ENCODE measurements at places on chromosomes 7 and 10.

DNA sequence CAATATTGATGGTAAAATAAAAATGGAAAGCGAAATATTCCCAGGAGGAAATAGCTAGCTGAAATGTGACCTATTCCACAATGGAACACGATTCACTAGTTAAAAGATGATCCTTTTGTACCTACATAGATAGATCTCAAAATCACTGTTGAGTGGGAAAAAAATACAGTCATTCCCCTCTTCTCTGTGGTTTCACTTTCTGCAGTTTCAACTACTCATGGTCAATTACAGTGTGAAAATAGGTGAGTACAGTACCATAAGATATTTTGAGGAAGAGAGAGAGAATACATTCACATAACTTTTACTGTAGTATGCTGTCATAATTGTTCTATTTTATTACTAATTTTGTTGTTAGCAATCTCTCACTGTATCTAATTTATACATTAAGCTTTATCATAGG is 56.0 kb upstream of the COL13A1 start:
- DNase-seq = no peak

DNA sequence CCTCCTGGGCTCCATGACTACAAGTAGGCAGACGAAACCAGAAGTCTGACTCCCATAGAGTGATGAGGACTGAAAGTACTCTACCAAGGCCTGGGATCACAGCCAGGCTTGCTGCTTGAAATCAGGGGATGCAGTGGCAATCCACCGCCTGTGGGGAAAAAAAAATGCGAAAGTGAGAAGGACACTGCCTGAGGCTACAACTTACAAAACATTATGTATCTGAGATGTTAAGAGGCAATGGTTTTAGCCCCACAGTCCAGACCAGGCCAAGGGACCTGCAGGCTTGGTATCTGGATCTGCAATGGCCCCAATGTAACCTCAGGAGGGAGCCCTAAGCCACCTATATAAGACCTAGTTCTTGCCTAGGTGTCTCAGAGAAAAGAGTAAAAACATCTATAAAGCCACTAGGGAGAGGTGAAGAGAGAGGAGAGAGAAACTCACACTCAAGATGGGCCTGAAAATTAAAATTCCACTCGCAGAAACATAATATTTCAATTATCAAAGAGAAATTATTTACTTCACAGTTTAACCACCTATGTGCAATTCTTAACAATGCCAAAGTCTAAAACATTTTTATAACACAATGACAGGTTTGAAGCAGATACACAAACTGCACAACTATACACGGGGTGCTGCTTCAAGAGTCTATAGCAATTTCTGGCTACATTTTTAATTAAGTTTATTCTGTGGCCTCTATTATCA is 13.9 kb downstream of the DNAJC1 start:
- DNase-seq = peak; percentile 29

DNA sequence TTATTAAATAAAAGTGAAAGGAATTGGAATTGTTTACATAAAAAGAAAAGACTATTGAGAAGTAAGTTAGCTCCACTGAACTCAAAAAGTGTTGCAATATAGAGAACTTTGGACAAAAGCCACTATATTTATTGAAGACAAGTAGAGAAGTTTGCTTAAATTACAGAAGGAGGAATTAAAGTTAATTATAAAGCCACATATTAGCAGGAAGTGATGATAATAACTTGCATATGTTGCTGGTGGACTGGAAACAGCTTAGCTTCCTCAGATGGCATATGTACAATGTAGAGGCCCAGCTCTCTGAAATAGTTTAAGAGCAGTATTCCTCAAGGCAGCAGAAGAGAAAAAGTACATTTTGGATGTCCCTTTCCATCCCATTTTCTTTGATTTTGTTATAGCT is 400.7 kb downstream of the GATA3 start:
- no peak for DNase-seq

- no peak for DNase-seq
These were observed 65.6 kb upstream of the CCDC6 start for GRCh38 chr10:59971915-59972314.

GRCh38 chr7:94008537-94008936 is 4.4 kb upstream of the BET1 start:
- DNase-seq = no peak

- no peak for DNase-seq
These were observed 34.9 kb upstream of the CNPY1 start for GRCh38 chr7:155581107-155581830.

- DNase-seq = no peak
These were observed 215.5 kb upstream of the AOAH start for GRCh38 chr7:36939816-36940215.

GRCh38 chr10:117805139-117805538 is 241.6 kb downstream of the RAB11FIP2 start:
- no peak for DNase-seq

DNA sequence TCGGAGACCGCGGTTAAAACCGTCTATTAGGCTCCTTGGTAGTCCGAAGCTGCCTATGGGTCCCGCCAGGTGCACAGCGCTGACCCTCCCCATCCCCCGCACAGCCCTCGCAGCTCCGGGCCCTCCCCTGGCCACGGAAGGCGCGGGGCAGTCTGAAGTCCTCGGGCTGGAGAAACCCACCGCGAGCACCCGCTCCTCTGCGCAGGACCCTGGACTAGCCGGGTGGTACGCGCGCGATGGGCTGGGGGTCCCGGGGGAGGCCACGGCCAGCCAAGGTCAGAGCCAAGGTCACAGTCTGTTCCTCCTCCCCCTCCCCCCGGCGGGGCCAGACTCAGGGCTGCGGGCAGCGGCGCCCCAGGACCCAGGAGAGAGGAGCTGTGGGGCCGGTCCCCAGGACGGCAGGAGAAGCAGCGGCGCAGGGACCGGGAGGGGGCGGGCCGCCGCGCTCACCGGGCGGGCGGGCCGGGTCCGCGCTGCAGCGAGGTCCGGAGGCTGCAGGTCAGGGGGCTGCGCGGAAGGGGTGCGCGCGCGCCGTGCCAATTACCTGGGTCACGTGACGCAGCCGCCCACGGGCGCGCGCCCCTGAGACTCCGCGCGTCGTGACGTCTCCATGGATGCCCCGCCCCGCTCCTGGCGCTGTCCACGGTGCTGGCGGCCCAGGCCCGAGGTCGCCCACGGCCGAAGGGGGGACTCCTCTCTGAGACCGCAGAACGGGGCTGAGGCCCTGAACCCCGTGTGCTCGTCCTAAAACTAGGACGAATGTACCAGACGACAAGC is at the start of gene OGDHL:
Gene OGDHL (minus strand): TSS at position 535 of the 777 bp plus-strand sequence. CDS start 3,731 bp downstream, outside the sequence.
- DNase-seq = peak; percentile 16

DNA sequence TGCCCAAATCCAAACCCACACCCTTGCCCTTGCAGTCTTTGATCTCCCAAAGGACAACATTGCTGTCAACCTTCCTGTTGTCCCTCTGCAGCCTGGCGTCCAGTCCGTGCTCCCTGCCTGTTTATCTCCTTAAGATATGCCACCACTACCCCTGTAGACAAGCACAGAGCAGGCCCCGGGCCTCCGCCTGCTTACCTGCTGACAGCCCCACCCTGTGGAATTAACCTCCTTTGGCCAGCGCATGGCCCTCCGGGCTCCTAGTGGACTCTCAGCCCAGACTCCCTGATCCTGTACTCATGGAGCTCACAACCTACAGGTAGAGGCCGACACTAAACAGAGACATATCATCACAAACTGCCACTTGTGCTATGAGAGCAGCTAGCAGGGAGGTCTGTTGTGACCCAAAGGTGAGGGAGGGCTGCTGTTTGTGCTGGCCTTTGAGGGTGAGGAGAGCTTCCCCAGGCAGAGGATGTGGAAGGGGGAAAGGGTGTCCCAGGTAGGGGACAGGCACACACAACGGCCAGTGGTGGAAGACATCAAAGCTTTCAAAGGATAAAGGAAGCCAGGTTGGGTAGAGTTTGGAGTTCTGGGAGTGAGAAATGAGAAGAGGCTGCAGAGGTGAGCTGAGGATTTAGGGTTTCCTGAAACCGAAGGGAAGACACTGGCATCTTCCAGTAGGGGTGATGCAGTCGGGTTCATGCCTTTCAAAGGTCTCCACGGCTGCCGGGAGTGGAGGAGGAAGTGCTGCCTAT is 174.5 kb upstream of the ZMIZ1 start:
- DNase-seq = no peak

DNA sequence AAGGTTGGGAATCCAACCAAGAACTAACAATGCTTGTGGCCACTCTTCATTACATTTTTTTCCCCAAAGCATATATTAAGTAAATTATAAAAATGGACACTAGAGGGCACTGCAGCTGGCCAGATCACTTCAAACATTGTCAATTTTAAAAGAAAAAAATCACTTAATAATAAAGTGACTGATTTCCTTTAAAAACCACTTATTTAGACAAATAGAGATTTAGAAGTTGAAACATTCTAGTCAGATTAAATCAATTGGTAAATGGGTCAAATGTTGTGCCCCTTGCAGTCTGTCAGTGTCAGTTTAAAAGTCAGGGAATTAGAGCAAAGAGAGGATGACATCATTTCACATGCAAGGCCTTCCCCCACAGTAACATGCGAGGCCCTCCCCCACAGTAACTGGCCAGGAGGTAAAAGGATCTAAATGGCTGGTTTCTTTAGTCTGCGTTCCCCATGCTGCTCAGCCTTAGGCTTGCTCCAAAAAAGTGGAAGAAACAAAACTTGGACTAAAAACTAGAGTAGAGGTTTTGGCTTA is 177.9 kb downstream of the SKAP2 start:
- peak; percentile 48 for DNase-seq

DNA sequence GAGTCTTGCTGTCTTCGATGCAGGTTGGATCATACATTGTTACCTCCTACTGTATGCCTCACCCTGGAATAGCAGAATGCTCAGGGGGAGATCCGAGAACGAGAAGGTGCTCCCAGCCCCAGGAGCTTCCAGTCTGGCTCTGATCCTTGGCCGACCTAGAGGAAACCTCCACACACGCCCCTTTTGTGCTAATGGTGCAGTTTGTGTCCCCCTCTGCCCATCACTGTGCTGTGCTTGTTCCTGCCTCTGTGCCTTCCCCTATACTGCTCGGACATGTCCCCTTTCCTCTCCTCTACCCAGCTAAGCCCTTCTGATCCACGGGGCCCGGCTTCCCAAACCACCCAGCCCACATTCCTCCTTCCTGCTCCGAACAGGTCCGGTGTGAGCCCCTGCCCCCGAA is 32.5 kb downstream of the ZNF775 start:
- DNase-seq = no peak

GRCh38 chr7:128172151-128172550 is 68.9 kb upstream of the LEP start:
- DNase-seq = no peak

DNA sequence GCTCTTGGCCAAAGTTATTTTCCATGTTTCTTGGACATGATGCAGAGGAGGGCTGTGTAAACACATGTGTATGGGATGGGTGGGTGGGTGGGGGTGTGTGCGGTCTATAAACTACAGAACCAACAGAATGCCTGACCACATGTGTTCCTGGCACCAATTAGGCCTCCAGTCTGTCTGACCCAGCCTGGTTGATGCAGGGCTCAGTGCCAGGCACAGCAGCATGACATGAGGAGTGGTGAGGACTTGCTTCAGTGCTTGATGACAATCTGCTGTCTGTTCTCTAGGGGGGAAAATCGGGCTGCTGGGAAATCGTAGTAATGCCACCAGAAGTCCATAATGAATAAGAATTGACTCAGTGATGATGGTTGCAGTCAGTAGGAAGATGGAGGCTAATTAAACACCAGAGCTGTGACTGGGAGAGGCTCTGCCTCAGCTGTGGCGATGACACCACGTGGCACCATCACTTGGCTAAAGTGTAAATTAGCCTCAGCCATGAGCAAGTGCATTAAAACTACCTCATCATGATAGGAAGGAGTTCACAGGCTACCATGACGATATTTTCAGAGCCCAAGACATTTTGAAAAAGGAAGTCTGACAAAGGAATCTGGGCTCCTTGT is 260.1 kb upstream of the PODXL start:
- DNase-seq = no peak

DNA sequence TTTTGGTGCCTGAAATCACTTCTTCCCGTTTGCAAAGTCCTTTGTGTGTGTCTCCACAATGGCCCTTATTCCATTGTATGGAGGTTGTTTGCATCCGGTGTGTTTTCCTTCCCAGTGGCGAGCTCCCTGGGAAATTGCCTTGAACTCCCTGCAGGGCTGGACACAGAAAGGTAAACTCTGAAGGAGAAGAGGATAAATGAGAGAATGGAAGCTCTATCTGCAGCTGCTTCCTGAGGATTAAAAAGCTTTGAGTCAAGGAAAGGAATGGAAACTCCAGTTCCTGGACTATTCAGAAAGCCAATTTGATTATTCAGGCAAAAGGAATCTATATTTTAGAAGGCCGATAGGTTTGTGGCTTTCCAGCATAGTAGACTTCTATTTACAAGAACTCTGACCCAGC is 4.4 kb upstream of the GRK5 start:
- DNase-seq = no peak

DNA sequence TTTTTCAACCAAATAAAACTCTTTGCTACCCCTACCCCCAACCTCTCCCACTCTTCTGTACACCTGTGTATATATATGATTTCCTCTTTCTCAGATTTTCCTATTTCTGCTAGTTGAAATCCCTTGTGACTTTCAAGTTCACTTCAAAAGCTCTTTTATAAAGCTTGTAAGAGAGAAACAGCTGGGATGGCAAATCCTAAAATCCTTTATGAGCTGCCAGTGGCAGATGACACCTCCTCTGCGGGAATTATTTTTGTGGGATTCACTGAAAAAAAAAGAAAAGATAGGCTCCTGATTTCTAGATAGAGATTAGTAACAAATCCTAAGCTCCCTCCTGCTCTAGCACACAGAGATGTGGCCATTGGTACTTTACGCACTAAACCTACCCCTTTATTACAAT is 92.9 kb downstream of the AHR start:
- no peak for DNase-seq

DNA sequence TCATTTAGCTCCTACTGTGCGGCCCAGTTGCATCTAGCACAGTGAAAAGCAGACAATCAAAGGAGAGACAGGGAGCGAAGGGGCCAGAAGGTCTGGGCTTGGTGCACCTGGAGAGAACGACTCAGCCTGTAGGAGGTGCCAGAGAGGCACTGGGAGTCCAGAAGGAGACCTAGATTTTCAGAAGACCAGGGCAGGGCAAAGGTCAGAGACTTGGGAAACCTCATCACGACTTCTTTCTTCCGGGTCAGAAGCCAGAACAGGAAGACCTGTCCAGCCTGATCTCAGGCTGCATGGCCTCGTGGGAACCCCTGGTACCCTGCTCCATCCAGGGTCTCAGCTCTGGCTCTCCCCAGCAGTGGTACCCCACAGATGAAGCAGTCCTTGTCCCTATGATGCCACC is 5.2 kb downstream of the AGAP3 start:
- DNase-seq = no peak

GRCh38 chr7:140639366-140640053 is 1.1 kb downstream of the DENND2A start:
- no peak for DNase-seq

GRCh38 chr10:131848296-131848695 is 52.5 kb upstream of the PPP2R2D start:
- no peak for DNase-seq

DNA sequence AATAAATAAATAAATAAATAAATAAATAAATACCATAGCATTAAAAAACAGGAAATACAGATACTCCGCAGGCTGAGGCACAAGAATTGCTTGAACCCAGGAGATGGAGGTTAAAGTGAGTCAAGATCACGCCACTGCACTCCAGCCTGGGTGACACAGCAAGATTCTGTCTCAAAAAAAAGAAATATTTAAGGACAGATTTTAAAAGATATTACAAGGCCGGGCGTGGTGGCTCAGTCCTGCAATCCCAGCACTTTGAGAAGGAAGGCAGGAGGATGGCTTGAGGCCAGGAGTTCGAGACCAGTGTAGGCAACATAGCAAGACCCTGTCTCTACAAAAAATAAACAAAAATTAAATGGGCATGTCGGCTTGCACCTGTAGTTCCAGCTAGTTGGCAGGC is 17.5 kb upstream of the SNX8 start:
- DNase-seq = no peak
